ENCODE measurements at places on chromosomes 13 and 19.

DNA sequence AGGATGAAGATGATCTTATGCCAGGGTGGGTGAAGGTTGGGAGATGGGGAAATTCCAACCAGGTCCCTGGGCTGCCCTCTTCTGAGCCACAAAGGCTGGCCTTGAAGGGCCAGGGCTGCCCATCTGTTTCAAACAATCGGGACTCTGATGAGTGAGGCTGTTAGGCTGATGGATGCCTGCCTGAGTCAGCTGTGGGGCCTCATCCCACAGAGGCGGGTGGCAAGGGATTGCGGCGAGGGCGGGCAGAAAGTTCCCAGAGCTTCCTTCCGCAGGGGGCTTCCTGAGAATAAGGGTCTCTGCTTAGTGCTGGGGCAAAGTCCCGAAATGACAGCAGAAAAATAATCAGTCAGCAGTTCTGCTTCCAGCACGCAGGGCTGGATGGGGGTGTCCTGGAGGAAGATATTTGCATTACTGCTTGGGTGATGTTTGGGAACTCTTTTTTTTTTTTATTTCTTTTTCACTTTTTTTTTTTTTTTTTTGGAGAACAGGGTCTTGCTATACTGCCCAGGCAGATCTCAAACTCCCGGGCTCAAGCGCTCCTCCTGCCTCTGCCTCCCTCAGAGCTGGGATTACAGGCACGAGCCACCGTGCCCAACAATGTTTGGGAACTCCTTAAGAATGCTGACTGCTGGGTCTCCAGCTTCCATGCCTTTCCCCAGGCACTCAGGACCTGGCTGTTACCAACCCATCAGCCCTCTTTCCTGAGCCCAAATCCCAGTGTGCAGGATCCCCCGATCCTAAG lies 14.1 kb downstream of the SH3GL1 start:
- DNase-seq, result no peak

DNA sequence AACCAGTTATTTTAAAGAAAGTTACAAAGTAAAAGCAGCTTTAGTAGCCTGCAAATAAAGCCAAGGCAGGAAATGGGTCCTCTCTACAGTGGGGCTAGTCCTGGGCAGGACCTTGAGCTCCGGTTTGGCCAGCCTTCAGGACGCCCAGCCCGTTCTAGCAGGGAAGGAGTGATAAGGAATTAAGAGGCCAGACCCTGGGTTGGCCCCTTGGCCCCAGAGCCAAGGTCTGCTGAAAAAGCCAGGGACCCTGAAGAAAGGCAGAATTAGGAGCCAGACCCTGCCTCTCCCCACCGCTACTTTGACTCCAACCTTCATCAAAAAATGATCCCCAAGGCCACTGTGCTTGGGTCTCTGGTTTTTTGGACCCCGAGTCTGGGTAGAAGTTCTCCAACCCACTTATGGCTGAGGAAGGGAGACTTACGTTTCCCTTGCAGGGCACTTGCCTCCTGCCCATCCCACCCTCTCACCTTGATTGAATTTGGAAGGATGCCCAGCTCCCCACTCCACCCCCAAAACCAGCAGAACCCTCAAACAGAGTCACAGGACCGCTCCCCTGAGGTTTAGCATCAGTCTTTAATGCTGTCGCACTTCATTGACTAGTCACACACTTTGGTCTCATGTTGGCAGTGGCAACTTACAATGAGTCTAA lies 3.9 kb downstream of the DNAJB1 start:
- DNase-seq, result no peak

- DNase-seq, result no peak
Measured at GRCh38 chr19:34432797-34433196, 4.6 kb downstream of the UBA2 start.

GRCh38 chr13:94640721-94641120 lies 39.1 kb downstream of the GPR180 start:
- no peak for DNase-seq

GRCh38 chr13:86714495-86714894 lies 915.3 kb upstream of the SLITRK6 start:
- DNase-seq, result no peak

- no peak for DNase-seq
Measured at GRCh38 chr19:18429717-18430416, 8.1 kb downstream of the ISYNA1 start.

DNA sequence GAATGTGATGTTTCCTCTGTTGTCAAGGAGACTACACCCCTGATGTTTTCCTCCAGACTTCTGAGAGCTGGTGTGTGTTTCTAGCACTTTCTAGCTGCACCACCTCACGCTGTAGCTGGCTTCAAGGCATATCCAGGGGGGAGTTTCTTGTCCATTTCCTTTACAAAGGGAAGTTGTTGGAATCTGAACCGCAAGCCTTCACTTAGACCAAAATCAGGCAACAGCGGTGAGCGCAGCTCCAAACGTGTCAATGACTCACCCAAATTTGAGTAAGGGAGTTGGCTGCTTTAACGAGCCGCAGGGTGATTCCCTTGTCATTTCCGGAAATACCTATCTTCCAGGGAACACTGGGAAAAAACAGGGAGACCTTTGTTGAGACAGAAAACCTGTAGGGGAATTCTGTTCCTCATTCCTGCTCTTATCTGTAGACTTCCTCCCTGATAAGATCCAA lies 2.5 kb downstream of the LDLR start:
- DNase-seq, result no peak

DNA sequence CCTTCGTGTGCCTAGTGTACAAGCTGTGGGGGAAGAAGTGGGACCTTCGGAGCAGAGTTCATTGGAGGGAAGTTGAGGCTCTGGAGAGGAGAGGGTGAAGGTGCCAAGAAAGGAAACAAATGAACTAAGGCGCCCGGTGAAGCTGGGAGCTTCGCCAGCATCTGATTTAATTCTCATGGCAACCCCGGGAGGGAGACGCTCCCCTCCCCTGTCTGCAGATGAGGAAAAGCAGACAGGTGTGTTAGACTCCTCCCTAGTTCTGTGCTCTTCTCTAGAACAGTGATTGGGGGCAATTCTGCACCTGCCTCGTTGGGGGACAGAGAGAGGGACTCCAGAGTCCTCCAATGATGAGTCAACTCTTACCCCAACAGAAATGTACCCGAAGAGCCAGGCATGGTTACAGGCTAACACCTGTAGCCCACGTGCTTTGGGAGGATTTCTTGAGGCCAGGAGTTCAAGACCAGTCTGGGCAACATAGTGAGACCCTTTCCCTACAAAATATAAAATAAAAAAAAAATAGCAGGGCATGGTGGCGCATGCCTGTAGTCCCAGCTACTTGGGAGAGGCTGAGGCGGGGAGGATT lies 4.2 kb downstream of the SSC5D start:
- DNase-seq, result peak; percentile 7

- no peak for DNase-seq
Measured at GRCh38 chr13:71219698-71220415, 647.1 kb downstream of the DACH1 start.

- no peak for DNase-seq
Measured at GRCh38 chr13:85864963-85865530, 65.8 kb upstream of the SLITRK6 start.

DNA sequence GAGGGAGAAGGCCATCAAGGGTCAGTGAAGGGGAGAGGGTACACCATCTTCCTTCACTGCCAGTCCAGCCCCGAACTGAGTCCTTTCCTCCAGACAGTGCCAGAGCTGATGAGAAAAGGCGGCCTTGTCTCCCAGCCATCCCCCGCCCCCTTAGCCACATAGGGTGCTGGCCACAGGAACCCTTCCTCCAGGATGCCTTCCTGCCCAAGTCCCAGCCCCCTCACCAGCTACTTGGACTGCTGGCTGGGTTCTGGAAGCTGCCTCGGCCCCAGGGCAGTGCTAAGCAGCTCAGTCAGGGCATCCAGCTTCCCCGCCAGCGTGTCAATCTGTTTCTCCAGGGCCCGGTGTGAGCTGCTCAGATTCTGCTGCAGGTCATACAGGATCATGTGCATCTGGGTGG lies 12.6 kb upstream of the SMG9 start:
- no peak for DNase-seq

DNA sequence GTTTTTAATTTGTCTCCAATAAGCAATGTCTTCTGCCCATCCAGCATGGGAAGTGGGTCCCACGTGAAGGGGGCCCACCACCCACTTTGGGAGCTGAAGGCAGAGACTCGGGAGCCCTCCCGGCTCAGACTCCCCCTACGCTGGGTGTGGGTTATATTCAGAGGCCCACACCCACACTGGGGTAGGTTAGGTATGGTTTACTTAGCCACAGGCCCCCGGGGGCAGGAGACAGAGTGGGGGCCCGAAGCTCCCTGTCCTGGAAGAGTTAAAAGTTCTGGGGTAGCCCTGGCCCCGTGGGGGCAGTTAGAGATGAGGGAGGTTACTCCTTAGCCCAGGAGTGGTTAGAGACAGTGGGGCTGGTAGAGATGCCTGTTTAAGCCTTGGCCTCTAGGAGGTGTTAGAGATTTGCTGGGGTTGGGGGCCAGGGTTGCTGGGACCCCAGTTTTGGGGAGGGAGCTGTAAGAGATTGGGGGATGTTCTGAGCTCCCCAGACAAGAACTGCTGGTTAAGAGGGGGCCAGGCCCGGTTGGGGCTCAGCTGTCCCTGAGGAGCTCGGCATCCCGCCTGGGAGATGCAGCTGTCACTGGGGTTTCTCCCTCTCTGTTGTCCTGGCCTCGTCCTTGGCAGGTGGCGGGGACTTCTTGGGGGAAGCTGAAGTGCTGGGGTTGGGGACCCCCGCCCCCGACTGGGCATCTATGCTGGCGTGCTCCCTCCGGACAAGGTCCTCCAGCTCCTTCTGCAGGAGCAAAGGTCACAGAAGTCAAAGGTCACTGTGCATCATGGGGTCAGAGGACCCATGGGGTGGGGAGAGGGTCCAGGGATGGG lies 712 bp upstream of the RINL start:
- no peak for DNase-seq

DNA sequence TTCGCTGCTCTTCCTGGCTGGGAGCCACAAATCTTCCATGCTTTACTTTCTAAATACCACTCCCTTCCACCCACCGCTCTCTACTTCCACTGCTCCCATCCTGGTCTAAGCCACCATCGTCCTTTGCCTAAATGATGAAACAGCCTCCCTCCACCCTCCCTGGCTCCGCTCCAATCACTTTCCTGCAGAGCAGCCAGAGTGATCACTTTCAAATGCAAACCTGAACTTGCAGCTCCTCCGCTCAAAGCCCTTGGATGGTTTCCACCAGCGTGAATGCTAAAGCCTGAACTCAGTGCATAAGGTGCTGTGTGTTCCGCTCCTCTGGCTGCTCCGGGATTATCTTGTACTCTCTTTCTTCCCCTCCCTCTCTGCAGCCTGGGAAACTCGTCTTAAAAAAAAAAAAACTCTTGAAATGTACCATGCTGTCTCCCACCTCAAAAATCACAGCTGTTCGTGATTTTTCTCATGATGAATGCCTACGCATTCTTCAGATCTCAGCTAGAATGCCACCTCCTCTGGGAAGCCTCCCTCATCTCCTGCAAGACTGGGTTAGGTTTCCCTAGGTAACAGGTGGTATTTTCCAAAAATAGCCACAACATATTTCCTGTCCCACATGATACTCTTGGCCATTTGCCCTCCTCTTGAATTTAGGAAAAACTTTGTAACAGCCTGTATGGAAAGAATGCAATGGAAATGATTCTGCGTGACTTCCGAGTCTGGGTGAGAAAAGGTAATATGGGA lies 3.7 kb upstream of the SIN3B start:
- no peak for DNase-seq

DNA sequence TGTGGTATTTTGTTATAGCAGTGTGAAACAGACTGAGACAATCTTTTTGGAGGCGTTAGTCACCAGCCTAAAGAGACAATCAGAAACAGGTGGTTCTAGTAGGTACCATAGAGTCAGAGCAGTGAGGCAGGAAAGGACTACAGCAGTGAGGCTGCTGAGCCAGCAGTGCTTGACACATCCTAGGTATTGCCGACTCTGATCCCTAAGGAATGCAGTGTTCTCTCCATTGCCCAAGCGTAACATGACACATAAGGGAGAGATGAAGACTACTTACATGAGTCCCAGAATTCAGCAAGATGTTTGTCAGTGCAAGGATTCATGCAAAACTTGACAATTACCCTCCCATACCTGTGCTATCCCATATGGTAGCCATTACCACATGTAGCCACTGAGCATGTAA lies 62.4 kb upstream of the XPO4 start:
- DNase-seq, result no peak

- DNase-seq, result no peak
Measured at GRCh38 chr13:98180092-98180491, 3.0 kb upstream of the RNF113B start.
